ENCODE measurements at places on chromosomes 7 and 10.

- no peak for DNase-seq
Measured at GRCh38 chr7:33420311-33420940, 291.1 kb downstream of the BBS9 start.

GRCh38 chr7:91140982-91141381, 123.3 kb upstream of the FZD1 start:
- DNase-seq: no peak

GRCh38 chr10:81135851-81136250, 598.1 kb downstream of the SH2D4B start:
- no peak for DNase-seq

GRCh38 chr10:17792991-17793390, 16.2 kb upstream of the MRC1 start:
- DNase-seq: no peak

DNA sequence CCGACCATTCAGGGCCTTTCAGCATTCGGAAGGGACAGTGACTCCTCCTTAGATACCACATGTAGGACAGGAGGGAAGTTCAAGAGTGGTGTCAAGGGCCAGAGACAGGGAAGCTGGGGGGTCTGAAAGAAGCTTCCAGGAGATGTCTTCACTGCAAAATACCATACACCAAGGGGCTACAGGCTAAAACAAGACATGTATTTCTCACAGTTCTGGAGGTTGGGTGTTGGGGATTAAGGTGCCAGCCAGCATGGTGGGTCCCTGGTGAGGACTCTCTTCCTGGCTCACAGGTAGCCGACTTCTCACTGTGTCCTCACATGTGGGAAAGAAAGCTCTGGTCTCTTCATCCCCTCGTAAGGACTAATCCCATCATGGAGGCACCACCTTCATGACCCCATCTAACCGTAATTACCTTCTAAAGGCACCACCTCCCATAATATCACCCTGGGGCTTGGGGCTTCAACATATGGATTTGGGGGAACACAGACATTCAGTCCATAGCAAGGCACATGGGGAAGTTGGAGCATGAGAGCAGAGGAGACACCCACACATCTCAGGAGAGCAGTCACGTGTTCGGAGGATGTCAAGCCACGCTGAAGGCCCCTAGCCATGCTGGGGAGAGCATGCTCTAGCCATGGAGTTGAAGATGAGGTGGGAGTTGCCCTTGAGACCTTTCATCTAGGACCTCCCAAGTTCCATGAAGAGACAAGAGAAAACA, 73.9 kb upstream of the GDF10 start:
- no peak for DNase-seq

DNA sequence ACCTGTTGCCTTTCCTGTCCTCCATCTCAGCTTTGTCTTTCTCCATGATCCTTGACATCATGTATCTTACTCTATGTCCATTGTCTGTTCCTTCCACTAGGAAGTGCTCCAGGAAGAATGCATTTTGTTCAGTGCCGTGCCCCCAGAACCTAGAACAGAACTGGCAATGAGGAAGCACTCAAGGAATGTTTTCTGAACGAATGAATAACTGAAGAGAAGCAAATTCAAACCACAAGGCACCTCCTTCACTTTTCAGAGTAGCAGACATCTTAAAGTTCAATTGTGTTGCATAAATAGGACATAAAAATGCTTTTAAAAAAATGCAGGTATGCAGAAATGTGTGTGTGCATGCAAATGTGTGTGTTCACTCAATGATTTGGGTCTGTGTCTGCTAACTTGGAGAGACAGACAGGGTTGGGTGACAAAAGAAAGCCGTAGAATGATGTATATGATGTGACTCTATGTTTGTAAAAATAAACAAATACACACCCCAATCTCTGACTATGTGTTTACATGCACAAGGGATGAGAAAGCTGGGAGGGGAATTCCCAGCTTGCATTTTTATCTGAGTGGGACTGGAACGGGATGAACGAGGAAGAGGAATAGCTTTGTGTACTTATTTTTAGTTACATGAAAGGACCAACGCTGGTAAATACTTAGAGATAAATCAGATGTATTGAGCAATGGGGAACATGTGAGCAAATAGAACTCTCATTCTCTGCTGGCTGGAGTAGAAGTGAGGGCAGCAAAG, 237.7 kb downstream of the FANK1 start:
- DNase-seq: no peak

DNA sequence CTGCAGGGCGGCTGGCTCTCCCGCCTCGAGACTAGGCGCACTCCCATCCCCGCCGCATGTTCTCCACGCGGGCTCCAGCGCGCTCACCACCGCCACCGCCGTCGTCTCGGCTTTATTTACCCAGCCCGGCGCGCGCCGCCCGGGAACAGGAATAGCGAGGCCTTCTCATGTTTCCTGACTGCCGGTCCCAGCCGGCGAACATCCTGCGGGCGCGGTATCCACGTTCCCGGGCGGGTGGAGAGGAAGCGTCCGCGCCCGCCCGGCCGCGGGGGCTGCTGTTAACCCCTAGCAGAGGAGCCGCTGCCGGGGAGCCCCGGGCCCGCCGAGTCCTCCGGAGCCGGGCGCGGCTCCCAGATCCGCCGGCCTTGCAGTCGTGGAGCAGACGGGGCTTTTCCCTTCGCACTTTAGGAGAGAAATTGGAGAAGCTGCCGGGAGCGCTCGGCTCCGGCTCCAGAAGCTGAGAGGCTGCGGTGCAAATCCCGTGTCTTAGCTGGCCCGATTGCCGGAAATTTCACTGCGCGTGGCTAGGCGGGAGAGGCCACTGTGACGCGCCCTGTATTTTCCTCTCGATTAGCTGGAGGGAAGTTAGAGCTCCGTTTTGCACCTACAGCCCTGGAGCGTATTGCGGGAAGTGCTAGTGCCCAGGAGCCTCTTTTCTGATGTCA, at the start of gene MKX:
TSS of gene MKX (minus strand) at position 88 of the 665 bp plus-strand sequence. CDS start 2,404 bp downstream, outside the sequence.
- DNase-seq: peak; percentile 89

GRCh38 chr10:137031-137430, 1.8 kb downstream of the ZMYND11 start:
- DNase-seq: peak; percentile 21
